Skin of body (tissue), 3 donors: ENCODE measurements at places on chromosomes 6 and 20. TPM values are rescaled to one million over a fixed set of nuclear protein-coding genes. Genes with fewer than 3 reads are reported as not detected.
A peak's percentile ranks its signal among the peaks of the same experiment; 100 is the strongest.

GRCh38 chr6:70315079-70315751 lies 12.3 kb upstream of the COL9A1 start:
- no peak for DNase-seq

- DNase-seq = no peak
Observed at GRCh38 chr6:106727480-106728149, 98.2 kb downstream of the QRSL1 start.

The MEI4 gene
- total RNA-seq = 0.10 TPM

The GRM1 gene
- 0.10 TPM for total RNA-seq

GRCh38 chr6:89084542-89084941 lies 4.0 kb downstream of the PNRC1 start:
- DNase-seq = no peak

- DNase-seq = no peak
Observed at GRCh38 chr6:10809098-10809497, 29.2 kb downstream of the MAK start.

DNA sequence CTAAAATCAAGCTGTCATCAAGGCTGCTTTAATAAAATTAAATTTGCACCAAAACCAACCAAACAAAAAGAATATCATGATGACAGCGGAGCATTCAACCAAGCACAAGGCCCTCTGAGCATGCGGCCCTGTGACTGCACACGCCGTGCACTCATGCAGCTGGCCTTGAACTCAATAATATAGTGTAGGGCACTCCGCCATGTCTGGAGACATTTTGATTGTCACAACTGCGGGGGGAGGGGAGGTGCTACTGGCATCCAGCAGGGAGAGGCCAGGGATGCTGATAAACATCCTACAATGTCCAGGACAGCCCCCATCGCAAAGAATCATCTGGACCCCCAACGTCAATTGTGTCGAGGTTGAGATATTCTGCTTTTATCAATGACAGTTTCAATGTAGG lies 9.7 kb downstream of the MOCS3 start:
- DNase-seq = no peak

GRCh38 chr6:122050242-122050755 lies 349.2 kb upstream of the HSF2 start:
- DNase-seq = no peak

The PGC gene
- not detected for total RNA-seq

The NKX2-4 gene
- not detected for total RNA-seq

DNA sequence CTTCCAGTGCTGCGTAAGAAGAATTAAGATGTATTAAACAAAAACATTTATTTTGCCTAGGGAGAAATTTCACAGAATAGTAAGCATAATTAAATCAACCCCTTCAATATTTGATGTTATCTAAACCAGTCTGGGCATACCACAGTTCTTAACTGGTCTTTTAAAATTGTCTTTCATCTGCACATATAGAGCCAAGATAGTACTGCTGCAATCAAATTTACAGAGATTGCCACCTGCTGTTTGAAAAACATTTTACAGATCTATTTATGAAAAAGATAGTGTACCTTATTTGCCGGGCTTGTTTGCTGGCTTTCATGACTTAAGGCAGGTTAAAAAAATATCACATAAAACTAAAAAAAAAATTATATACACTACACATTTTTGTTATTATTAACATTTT lies 323.2 kb downstream of the ADGRB3 start:
- no peak for DNase-seq

DNA sequence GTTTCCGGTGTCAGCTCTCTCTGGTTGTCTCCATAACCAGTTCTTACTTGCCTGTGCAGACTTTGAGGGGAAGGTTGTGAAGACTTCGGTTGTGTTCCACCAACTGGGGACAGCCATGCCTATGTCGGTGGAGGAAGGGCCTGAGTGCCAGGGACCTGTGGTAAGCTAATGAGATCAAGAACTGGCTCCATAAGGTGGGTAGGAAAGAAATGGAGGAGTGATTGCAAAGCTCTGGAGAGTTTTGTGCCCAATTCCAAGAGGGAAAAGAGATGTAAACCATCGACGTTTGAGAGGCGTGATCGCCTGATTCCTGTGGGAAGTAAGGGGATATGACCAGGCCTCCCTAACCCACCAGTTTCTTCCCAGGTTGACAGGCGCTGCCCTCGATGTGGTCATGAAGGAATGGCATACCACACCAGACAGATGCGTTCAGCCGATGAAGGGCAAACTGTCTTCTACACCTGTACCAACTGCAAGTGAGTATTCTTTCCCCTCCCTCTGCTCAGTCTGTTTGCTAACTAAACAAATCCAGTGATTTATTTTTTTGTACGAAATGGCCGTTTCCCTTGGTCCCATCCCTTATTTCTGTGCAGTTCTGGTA lies 893 bp downstream of the POLR1H start:
- DNase-seq = no peak

DNA sequence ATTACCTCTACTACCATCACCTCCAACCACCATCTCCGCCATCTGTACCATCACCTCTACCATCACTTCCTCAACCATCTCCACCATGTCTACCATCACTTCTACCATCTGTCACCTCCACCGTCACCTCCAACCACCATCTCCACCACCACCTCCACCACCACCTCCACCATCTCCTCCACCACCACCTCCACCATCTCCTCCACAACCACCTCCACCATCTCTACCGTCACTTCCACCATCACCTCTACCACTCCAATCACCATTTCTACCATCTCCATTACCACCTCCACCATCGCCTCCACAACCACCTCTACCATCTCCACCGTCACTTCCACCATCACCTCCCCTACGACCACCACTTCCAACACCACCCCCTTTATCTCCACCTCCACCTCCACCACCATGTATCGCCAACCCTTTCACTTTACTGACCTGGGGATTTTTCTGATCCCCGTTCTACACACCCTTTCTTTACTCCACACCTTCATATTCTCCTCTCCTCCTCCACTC lies 2.3 kb downstream of the IPCEF1 start:
- no peak for DNase-seq

The GABRR1 gene
- 0.20 TPM for total RNA-seq

The CDH26 gene
- 6.5 TPM for total RNA-seq

DNA sequence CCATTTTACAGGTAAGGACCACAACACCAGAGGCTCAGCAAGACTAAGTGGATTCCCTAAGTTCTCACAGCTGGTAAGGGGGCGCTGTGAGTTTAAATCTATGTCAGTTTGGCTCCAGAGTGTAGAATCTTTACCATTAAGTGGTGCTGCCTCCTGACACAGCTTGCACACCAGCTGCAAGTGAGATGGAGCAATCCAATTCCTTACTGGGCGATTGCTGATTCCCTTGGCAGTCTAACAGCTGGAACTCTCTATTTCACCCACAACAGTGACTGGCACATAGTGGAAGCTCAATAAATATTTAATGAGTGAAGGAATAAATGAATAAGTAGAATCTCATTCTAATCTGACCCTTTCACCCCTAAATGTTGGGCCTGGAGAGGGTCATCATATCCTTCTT lies 176.7 kb downstream of the CLIC5 start:
- no peak for DNase-seq

The HEBP2 gene
- 12.1 TPM for total RNA-seq

DNA sequence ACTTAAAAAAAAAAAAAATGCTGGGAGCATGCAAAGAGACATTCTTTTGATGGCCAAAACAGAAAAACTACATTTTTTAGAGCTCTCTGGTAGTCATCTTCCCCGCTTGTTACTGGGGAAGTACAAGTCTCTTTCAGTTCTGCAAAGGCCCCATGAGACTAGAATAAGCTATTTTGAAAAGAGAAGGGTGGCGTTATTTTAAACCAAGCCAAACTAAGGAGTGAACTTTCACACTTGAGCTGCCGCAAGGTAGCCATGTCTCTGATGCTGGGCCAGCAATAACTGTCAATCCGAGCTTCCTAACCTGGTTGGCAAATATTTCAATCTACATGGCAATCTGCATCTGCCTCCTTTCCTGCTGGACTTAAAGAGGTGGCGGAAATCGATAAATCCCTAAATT lies 96.7 kb downstream of the L3MBTL3 start:
- DNase-seq = no peak

DNA sequence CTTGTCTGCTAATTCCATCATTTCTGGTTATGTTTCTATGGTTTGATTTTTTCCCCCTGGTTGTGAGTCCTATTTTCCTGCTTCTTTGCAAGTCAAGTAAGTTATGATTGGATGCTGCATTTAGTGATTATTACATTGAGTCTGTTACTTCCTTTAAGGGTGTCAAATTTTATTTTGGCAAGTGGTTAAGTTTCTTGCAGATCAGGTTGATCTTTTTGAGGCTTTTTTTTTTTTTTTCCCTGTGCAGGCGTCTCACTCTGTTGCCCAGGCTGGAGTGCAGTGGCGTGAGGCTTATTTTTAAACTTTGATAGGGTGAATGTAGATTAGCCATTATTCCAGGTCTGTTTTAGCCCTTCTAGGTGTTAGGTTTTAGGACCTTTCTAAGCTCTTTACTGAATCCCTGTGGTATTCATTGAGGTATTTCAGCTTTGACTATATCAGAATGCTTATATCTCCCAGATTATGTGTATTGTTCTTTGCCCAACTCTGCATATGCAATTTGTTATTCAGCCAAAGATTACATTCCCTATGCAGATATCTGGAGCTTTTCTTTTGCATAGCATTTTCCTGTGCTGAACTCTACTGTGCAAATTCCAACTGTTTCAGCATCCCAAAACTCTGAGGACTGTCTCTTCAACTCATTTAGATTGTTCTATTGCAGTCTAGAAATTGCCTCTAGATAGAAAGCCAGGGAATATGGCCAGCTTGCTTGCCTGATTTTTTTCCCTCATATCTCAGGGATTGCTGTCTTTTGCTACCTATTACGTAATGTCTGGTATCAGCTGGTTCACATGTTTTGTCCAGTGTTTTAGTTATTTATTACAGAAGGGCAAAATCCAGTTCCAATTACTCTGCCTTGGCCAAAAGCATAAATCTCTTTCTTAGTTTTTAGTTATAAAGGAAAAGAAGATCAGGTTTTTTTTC lies 113.3 kb downstream of the AFG1L start:
- peak; percentile 78 for DNase-seq

DNA sequence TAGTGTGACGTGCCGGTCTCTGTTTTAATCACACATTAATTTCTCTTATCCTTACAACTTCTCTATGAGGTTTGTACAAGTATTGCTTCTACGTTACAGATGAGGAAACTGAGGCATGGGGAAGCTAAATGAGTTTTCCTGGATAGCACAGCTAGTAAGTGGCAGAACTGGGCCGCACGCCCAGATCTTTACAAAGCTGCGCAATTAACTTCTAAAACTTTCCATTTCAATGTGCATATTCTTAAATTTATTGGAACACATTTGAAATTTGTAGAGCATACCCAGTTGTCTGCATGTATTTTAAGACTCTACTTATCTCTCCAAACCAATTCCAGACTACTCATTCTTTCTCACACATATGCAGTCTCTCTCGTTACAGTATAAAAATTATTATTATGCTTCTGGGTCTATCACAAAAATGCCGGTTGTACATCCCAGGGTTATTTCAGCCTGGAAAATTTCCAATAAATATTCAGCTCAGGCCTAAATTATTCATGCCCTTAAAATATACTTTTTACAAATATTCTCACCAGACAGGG lies 10.2 kb upstream of the PERP start:
- no peak for DNase-seq

DNA sequence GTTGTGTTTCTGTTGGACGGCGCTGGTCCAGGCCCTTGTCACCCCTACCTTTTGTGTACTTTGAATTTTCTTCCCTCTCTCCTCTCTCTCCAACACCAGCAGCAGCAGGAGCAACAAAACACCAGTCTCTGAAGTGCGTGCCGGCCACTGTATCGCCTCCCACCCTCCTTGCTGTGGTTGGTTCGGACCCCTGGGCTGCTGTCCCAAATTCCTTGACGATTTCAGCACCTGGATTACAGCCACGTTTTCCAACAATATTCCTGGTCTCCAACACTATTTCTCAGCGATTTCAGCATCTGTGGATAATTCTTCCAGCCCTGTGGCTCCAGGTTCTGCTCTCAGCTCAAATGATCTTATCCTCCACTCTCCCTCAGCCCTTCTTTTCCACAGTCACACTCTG lies 11.8 kb downstream of the MAS1 start:
- DNase-seq = no peak

- peak; percentile 65 for DNase-seq
Observed at GRCh38 chr20:4820806-4821518, 99.3 kb downstream of the PRND start.

- DNase-seq = no peak
Observed at GRCh38 chr6:27507041-27507956, 34.4 kb upstream of the ZNF184 start.

The IMPG1 gene
- not detected for total RNA-seq

The HAO1 gene
- not detected for total RNA-seq

- no peak for DNase-seq
Observed at GRCh38 chr20:37919389-37920040, 16.6 kb downstream of the VSTM2L start.

DNA sequence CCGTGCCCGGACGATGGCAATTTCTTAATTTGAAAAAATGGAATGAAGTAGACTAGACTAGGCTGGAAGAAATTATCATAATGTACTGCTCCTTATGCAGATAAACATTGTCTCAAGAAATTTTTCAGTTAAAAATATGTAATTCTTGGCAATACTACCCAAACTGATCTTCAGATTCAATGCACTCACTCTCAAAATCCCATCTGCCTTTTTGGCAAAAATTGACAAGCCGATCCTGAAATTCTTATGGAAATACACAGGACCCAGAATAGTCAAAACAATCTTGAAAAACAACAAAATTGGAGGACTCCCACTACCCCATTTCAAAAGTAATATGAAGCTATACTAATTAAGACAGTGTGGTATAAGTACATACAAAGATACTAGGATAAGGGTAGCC lies 19.0 kb downstream of the SLC23A2 start:
- no peak for DNase-seq

The PARD6B gene
- total RNA-seq = 9.3 TPM

GRCh38 chr6:83556871-83557270 lies 44.5 kb downstream of the PRSS35 start:
- no peak for DNase-seq

The SAMD10 gene
- total RNA-seq = 1.6 TPM

The BMP2 gene
- total RNA-seq = 13.8 TPM

- DNase-seq = no peak
Observed at GRCh38 chr6:155093430-155093829, 98.3 kb downstream of the TIAM2 start.

The C20orf144 gene
- total RNA-seq = not detected

DNA sequence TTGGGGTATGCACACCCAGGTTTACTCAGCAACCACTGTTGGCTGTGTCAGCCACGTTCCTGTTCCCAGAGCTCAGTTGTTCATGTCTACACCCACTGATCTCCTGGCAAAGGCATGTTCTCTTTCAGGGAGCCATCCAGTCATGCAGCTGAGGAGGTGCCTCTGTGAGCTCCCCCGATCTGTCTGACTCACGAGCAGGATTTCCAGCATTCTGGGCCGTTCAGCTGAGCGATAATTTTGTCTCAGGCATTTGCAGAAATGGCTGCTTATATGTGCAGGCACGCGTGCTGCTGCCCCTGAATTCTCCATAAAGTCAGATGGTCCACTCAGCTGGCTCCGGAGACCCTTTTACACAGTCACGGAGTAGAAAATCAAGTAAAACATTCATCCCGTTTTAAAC lies 78.4 kb upstream of the IYD start:
- no peak for DNase-seq

- no peak for DNase-seq
Observed at GRCh38 chr20:62363920-62364851, 2.9 kb downstream of the LAMA5 start.

- DNase-seq = no peak
Observed at GRCh38 chr20:57460781-57461465, 64.0 kb downstream of the CTCFL start.

The PLAGL1 gene
- 139 TPM for total RNA-seq

- DNase-seq = no peak
Observed at GRCh38 chr6:54981276-54981609, 134.7 kb downstream of the FAM83B start.

GRCh38 chr20:39775110-39775509 lies 813.0 kb downstream of the DHX35 start:
- peak; percentile 67 for DNase-seq

- DNase-seq = no peak
Observed at GRCh38 chr20:44111712-44112335, 75.2 kb downstream of the JPH2 start.
